ENCODE measurements at places on chromosomes 4 and X.

GRCh38 chr4:177339477-177340374, 30.1 kb downstream of the NEIL3 start:
- DNase-seq, result peak; percentile 48

- DNase-seq, result no peak
These were observed 90.5 kb downstream of the FBXO8 start for GRCh38 chr4:174192943-174193342.

DNA sequence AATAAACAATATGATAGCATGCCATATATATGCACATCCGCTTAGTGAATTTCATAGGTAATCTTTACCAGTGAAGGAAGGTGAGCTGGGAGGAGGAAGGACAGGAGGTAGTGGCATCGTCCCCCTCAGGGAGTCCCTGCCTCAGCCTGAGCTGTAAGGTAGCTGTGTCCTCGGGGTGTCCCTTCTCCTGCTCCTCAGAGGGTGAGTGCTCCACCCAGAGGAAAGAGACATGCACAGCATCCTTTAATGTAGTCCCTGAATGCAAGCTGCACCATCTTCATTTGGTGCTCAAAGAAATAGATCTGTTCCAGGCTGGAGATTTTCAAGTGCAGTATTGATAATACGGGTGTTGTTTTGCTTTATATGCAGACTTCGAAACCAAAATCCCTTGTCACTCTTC, 330.4 kb upstream of the SFRP2 start:
- DNase-seq, result peak; percentile 14

GRCh38 chr4:109079731-109080130, 222.7 kb downstream of the COL25A1 start:
- no peak for DNase-seq

DNA sequence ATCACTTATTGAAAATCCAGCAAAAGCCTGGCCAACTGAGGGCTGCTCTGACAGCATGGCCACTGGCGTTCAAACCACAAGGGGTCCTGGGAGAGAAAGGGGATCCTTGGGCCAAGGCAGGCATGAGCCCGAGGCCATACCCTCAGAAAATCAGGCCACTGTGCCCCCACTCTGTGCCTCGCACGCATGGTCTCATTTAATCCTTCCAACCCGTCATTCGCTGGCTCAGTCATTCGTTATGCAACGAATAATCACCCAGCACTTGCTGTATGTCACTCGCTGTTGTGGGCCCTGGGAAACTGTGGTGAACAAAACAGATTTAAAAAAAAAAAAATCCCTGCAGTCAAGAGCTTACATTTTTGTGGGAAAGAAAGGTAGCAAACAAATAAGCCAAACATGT, 112.7 kb downstream of the BCOR start:
- DNase-seq, result no peak

DNA sequence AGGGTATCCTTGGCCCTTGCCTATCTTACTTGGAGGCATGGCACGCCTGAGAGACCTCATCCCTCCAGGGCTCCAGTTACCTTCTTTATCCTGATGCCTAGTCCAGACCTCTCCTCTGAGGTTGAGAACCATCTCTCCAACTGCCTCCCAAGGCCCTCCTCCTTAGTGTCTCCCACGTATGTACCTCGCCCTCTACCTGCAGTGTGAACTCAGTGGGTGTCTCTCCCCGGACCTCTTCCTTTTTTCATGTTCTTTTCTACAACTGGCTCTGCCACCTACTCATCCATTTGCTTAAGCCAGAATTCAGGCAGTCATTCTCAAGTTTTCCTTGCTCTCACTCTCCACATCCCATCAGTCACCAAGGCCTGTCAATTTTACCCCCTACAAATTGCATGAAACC, 16.6 kb downstream of the RPS4X start:
- no peak for DNase-seq

DNA sequence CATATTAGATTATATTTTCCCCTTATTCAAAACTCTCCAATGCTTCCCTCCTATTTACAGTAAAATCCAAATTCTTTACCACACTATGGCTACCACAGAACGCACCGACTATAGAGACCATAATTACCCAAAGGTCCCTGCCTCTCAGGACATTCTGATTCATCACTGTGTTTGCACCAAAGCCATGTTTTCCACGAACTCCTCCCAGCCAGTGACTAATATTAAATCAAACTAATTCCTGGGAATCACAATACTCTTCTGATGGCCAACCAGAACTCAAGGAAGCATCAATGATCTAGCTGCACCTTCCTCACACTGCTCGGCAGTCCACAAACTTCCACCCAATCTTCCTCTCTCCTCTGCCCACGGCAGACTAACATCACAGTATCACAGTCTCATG, 24.2 kb upstream of the EDNRA start:
- DNase-seq, result no peak

- DNase-seq, result no peak
These were observed 53.7 kb upstream of the SLC39A8 start for GRCh38 chr4:102399021-102399420.

- no peak for DNase-seq
These were observed 72.8 kb downstream of the ARHGEF38 start for GRCh38 chr4:105625214-105625613.

- DNase-seq, result no peak
These were observed 2.8 kb downstream of the ERVMER34-1 start for GRCh38 chr4:52748432-52748831.

GRCh38 chrX:77299549-77299948, 147.6 kb upstream of the FGF16 start:
- DNase-seq, result no peak

GRCh38 chr4:169617306-169617705, 3.1 kb upstream of the CLCN3 start:
- no peak for DNase-seq

- DNase-seq, result peak; percentile 88
These were observed 31.0 kb upstream of the SLC25A4 start for GRCh38 chr4:185112104-185112503.

DNA sequence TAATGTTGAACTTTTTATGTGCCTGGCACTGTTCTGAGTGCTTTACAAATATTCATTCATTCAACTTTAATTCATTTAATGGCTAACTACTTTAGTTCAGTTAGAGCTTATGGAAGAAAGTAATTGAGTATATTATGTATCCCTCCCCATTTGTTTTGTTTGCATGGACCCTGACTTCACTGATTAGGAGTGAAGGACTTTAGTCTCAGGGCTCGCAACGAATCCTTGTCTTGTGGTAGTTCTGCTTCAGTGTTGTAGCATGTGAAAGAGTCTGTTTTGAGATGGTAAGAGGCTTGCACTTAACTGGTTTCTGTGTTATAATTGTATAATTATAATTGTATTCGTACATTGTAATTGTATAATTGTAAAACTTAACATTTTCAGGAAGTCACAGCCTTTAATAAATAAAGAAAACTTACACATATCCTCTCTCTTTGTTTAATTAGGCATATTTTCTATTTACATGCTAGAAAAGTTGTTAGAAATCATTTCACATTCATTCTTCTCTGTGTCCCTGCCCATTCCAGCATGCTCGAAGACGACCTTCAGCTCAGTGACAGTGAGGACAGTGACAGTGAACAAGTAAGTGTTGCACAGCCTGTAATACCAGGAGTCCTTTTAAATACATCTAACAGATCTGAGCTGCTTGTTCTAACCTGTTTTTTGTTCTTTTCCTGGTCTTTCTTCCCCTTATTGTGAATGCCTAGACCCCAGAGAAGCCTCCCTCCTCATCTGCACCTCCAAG, 115.1 kb downstream of the KLHL8 start:
- no peak for DNase-seq

GRCh38 chr4:38868059-38868960, 704 bp downstream of the FAM114A1 start:
- DNase-seq, result peak; percentile 26

DNA sequence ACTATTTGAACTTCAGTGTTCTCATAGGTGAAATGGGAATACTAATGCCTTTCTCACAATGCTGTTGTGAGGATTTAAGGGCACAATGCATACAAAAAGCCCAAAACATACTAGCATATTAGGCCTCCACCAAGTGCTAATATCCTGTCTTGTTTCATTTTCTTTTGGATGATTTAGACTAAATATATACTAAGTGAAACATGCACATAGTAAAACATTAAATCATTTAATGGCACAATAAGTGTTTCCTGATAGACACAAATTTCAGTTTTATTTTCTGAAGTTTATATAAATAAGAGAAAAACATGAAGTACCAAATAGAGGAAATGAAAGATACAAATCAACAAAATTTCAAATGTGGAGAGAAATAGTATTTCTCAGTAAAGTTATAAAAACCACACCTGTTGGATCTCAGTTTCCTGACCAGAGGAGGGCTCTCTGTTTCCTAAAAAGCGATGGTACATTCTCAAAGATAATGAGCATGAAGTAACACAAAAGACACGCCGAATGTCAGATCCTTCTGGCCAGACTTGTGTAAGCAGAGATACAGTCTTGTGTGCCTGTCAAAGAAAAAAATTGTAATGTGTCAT, 25.1 kb downstream of the DDX60 start:
- DNase-seq, result no peak

- DNase-seq, result no peak
These were observed 26.0 kb upstream of the VSIG1 start for GRCh38 chrX:108018656-108019381.

- DNase-seq, result peak; percentile 94
These were observed at the start of gene ATP6AP1 for GRCh38 chrX:154428176-154429171. ATP6AP1 (plus strand) TSS chrX:154428677; CDS start chrX:154428693, 16 bp downstream.

DNA sequence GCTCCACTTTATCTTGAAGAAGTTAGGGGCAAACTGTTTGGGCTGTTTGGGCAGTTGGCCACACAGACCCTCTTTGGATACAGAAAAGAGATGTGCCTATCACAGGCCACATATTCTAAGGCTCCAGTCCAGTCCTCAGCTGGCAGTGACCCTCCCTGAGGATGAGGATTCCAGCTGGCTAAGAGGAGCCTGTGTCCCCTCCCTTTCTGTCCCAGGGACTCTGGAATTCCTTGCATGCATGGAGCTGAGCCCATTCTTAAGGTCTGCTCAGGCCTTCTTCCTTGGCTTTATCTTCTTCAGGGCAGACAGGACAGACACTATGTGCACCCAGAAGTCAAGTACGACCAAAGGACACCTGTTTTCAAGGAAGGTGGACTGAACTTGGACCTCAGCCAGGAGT, 23.8 kb upstream of the GK2 start:
- no peak for DNase-seq

- DNase-seq, result no peak
These were observed 132.0 kb downstream of the AFF2 start for GRCh38 chrX:148632444-148632843.

DNA sequence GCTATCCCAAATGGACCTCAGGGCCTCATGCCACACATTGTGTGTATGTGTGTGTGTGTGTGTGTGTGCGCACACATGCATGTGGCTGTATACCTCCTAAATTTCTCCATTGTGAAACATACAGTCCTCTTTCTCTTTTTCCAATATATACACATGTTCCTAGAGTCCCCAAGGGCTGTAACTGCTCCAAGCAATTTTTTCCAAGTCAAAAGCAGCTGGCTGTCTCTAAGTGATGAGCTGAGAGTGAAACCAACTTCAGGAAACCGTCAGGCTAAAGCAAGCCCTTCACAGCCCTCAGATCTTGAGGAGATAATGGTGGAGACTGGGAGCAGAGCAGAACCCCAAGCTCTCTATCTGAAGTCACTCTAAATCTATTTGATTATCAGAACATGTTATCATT, 496.1 kb upstream of the DIPK2B start:
- DNase-seq, result no peak

DNA sequence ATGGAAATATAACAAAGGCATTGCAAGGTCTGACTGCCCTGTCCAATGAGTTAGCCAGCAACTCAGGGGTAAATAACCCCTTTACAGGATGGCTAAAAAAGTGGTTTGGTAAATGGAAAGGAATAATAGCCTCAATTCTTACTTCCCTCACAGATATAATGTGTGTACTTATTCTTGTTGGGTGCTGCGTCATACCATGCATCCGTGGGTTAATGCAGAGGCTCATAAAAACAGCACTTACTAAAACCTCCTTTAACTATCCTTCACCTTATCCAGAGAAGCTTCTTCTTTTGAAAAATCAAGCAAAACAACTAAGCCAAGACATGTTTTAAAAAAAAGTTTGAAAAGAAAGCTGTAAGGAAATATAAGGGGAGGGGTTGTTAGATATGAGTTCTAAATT, 301.0 kb downstream of the PAPSS1 start:
- DNase-seq, result no peak

GRCh38 chr4:1104647-1105046, 8.7 kb downstream of the RNF212 start:
- no peak for DNase-seq

DNA sequence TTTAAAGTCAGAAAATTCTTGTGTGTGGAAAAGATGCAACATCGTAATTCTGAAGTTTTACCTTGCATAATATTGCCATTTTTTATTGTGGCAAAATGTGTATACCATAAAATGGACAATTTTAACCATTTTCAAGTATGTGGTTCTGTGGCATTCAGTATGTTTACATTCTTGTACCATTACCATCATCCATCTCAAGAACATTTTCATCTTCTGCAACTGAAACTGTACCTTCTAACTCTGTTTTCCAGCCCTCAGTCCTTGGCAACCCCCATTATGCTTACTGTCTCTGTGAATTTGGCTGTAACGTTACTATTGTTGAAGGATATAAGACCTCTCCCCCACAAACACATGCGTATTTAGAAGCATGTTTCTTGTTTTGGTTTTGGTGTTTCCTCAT, 123.2 kb downstream of the BMPR1B start:
- no peak for DNase-seq

DNA sequence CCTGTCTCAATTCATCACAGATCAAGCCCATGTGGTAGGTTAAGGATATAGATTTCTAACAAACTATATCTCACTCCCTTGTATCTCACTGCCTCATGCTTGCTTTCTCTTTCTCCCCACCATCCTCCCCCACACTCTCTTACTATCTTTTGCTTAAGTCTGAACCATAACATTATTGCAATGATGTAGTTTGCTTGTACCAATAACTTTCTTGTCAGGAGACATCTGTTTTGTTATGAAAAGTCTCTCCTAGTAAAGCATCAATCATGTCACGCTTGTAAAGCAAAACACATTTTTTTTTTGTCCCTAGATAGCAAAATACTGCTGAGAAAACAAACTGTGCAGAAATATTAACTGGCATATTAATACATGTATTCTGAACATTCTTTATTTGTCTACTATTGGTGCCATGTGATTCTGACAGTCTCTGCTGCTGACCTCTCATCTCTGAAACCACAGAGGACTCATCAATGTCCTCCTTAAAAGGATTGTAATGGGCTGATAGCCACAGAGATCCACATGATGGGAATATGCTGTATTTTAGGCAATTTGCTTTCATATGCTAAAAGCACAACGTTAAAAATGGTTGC, 217.5 kb downstream of the VEGFC start:
- no peak for DNase-seq

DNA sequence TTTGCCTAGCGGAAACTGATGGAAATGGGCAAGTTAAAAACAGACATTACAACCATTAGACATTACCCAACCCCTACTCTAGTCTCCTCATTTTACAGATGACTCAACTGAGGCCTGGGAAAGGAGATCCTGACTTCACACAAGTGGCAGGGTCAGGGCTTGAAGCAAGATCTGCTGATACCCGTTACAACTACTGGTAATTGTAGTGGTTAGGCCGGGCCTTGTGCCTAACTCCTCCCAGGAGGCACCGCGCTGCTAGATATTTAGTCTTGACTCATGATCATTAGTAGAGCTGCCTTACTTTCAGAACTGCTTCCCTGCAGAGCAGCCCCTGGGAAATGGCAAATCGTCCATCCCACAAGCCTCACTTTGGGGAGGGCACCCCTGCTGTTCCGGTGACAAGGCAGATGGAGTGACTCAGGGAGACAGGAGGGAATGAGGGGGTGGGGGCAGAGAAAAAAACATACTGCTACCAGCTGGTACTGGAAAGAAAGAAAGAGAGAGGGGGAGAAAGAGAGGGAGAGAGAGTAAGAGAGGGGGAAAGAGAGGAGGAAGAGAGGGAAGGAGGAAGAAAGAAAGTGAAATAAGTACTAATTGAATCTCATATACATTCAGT, 12.2 kb downstream of the ARHGEF6 start:
- DNase-seq, result peak; percentile 94

- DNase-seq, result no peak
These were observed 109.2 kb downstream of the NSUN7 start for GRCh38 chr4:40858962-40859361.
